ENCODE measurements at places on chromosomes 13 and 19.

DNA sequence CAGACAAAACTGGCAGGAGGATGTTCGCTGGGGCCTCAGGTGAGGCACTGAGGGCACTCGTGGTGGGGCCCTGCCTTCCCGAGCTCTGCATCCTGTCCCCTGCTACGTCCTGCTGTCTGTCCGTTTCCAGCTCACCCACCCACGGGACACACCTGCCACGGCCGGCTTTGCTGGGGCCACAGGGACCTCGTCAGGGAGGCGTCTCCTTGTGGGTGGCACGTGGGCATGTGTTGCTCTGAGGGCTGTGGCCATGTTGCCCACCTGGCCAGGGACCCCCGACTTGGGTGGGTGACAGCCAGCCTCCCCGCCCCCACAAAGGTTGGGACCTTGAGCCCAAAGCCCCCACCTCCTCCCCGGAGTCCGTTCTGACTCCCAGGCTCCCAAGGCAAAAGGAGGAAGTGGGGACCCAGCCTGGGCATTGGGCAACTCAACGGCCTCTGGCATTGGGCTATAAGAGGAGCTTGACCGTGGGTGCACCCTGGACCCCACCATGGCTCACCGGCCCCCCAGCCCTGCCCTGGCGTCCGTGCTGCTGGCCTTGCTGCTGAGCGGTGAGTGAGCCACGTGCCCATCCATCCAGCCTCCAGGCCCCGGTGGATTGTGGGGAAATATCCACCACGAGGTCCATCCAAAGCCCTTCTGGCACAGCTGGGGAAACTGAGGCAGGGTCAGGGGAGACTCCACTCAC, at the start of gene PRTN3:
PRTN3 (plus strand) TSS at position 481 of the 688 bp plus-strand sequence; CDS start at position 491, 10 bp downstream.
- DNase-seq, result no peak

GRCh38 chr13:98981369-98982080, 3.7 kb upstream of the DOCK9 start:
- no peak for DNase-seq

DNA sequence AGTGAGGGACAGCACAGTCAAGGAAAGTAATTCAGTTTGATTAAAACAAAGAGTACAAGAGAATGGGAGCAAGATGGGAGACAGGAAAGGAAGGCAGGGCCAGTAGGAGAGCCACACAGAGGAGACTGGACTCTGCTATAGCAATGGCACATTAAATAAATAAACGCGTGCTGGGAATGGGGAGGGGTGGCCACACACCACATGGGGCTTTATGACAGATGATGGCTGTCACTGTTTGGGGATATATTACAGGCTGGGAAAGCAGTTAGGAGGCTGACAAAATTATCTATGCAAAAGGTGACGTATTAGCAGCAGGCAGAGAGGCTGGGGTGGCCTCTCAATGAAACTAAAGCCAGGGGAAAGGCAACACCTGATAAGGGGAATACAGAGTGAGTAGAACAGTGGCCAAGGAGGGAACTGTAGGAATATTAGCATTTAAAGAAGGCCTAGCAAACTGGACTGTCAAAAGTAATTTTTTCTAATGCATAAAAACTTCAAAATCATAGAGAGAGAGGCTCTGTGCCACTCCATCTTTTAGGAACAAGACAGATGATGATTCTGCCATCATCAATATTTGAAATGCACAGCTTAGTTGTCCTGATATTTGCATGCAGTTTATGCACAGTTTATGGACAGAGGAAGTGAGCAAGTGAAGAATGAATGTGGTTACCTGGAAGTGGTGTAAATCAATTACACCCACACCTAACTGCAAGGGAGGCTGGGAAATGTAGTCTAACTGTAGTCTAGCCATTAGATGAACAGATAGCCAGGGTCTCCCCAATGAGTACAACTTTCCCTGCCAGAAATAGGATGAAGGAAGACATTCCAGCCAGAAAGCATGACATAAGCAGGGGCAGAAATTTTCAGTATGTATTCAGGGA, 346.5 kb downstream of the FOXO1 start:
- no peak for DNase-seq

DNA sequence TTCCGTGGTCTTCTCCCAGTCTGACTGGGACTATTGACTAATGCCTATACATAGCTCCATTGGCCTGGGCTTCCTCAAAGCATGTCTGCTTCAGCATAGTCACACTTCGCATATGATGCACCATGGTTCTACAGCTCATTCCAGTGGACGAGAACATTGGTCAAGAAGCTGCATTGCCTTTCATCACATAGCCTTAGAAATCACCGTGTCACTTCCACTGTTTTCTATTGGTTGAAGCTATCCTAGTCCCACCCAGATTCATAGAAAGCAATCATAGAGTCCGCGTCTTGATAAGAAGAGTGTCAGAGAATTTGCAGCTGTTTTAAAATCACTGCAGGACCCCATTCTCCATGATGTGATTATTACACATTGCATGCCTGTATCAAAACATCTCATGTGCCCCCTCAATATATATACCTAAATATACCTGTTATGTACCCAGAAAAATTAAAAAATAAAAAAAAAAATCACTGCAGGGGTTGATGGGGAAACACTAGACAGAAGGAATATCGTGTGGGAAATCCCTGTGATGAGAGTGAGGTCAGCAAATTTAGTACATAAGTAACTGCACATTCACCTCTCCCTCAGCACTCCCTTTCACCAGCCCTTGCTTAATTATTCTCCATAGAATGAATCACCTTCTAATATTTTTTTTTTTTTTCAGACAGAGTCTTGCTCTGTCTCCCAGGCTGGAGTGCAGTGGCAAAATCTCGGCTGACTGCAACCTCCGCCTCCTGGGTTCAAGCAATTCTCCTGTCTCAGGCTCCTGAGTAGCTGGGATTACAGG, 2.2 kb upstream of the ARHGAP33 start:
- DNase-seq, result peak; percentile 79

- no peak for DNase-seq
Measured at GRCh38 chr13:27463500-27463899, 13.1 kb upstream of the MTIF3 start.

DNA sequence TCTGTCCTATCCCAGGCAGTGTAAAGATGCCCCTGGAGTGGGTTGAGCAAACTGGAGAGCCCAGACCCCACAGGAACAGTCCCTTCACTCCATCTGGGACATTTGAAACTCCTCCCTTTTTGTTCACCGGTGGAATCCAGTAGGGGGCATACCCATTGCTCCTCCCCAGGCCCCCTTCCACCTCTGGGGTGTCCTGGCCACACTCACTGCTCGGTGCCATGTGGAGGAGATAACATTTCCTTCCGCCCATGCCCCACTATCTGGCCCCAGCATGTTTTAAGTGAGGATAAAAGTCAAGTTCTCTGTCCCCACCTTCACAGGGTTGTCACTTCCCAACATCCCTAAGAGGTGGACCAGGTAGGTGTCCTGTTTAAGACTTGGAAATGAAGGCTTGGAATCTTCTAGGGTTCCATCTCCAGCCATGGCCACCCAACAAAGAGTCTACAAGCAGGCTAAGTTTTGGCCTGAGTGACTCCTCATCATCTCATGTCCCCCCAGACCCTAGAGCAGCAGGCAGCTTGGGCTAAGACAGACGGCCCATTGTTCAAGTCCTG, 9.3 kb downstream of the ZNF526 start:
- no peak for DNase-seq

GRCh38 chr19:42270346-42271044, 1.4 kb downstream of the CIC start:
- peak; percentile 62 for DNase-seq

DNA sequence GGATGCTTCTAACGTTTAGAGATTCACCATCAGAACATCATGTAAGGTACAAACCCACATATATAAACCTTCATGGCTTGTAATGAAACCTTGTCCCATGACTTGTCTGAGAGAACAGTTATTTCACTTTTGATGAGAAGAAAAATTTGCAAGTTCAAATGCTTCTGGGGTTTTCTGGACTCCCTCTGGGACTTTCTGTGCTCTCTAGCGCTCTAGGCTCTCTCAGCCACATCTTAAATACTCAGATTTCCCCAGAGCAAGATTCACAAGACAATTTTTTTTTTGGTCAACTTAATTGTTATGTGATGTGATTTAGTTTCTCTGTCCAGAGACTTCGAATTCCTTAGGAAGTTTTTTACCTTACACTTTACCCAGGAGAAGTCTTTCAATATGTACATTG, 282.8 kb upstream of the EDNRB start:
- no peak for DNase-seq

GRCh38 chr19:3304871-3305423, 61.4 kb upstream of the NFIC start:
- DNase-seq, result peak; percentile 69

DNA sequence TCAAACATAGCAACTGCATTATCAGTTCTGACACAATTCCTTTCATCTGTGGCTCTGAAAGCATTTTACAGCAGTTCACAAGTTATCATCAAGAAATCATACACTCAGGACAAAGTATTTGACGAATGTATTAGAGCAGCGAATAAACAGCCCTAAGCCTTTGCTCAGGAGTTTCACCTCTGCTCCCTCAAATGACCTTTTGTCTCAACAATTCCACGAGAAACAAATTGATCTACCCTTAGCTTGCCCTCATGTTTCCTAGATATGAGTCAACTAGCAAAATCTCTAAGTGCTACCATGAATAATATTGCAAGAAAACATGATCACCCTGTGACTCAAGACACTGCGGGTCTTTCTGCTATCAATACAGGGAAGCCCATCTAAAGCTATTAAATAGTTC, 396.1 kb downstream of the EFNB2 start:
- DNase-seq, result no peak

Measured in ACHN (cell line).